ENCODE measurements at places on chromosomes 6 and 20. TPM values are rescaled to one million over a fixed set of nuclear protein-coding genes. Genes with fewer than 3 reads are reported as not detected.

The PAX1 gene
- total RNA-seq = not detected

The BMP7 gene
- 0.78 TPM for total RNA-seq

The DDX43 gene
- 0.46 TPM for total RNA-seq

The HFE gene
- total RNA-seq = 8.2 TPM
